ENCODE measurements at places on chromosomes 2 and 18.
A peak's percentile ranks its signal among the peaks of the same experiment; 100 is the strongest.

GRCh38 chr2:200377355-200378336, 71.2 kb downstream of the SPATS2L start:
- no peak for DNase-seq

- DNase-seq, result no peak
These were observed 240.6 kb upstream of the RAB12 start for GRCh38 chr18:8368512-8369217.

DNA sequence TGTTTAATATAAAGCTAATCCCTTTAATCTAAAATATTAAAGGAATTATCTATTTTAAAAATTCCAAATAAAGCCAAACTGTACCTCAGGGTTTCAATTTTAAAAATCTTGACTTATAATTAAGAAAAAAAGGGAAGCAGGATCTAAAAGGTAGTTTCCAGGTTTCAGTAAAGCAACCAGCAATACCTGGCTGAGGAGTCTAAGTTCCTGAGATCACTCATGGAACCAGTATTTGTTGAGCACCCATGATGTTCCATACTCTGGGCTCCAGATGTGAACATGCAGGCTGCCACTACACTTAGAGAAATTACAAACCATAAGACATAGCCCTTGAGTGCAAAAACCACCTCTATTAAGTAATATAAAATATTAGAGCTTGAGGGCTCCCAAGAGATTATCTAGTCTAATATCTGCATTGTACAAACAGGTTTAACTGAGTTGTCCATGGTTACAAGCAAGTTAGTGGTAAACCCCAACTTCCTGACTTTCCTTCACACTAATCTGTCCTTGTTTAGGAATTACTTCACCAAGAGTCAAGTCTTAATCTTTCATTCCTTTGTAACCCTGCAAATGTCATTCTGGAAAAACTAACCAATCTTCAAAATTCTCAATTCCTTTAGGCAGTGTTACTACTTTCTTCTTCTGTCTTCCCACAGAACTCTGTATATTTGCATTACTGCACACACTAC, 49.2 kb downstream of the CLASP1 start:
- no peak for DNase-seq

GRCh38 chr2:224293976-224294375, 107.9 kb downstream of the FAM124B start:
- no peak for DNase-seq

GRCh38 chr2:65661980-65662653, 229.7 kb upstream of the SPRED2 start:
- no peak for DNase-seq

GRCh38 chr18:41690332-41691127, 264.5 kb upstream of the PIK3C3 start:
- DNase-seq, result no peak

DNA sequence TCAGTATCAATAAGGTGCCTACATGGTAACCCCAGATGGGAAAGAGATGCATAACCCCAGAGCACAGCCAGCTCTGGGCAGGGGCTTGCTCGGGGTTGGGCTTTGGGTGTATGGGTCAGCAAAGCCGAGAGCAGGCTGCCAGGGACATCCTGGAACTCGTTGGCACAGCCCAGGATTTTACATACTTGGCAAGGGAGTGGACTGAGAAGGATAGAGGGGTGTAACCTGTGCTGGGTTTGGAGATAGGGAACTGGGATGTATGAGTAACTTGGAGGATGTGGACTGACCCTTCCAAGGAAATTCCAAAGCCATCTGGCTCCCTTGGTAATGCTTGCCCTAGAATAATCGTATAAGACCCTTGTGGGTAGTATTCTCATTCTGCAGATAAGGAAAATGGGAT, 44.2 kb downstream of the GPR39 start:
- DNase-seq, result no peak

DNA sequence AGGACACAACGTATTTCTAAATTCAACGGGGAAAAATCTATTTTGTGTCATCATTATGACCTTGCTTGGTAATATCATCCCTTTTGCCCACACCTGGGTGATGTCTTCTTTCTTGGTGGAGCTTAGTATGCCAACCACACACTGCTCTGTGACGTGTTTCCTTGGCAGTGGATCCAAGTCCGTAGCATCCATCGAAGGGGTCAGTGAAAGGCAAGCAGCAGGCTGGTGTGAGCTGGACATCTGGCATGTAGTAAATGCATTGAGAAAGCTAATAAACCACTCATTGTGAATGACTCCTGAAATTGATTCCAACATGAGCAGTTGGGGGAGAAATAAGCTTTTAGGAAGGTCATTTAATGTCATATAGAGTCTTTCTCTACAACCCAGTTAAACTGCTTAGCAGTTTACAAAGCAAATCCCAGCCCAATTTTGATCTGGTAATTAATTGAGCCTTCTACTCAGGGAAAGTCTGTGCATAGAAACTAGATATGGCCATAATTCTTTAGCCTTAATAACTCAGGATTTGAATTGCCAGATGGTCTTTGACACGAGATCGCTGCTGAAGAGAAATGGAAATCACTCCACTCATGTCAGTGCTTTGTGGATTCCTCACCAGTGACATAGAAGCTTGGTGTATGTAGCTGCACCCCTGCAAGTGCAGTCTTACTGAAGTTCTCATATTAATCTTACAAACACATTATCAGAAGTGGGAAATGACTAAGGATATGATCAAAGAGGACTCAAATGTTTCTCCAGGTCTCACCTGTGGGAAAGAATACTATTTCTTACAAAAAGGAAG, 494.8 kb downstream of the CMPK2 start:
- DNase-seq, result no peak

GRCh38 chr2:59752512-59752911, 800.9 kb downstream of the BCL11A start:
- DNase-seq, result no peak

DNA sequence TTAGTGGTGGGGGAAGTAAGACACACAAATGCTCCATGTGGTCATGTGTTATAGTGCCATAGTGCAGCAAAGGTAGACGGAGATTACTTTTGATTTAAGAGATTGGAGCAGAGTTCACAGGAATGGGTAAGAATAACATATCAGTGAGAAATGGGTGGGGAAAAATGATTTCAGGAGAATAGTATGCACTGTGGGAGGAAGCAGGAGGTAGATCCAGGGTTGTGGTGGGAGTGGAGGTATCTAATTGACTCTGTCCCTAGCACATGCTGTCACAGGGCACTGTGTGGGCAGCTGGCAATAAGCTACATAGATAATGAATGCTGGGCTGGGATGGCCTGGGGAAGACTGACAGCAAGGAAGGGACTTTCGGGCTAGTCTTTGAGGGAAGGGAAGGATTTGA, 65.3 kb downstream of the STAT1 start:
- no peak for DNase-seq

DNA sequence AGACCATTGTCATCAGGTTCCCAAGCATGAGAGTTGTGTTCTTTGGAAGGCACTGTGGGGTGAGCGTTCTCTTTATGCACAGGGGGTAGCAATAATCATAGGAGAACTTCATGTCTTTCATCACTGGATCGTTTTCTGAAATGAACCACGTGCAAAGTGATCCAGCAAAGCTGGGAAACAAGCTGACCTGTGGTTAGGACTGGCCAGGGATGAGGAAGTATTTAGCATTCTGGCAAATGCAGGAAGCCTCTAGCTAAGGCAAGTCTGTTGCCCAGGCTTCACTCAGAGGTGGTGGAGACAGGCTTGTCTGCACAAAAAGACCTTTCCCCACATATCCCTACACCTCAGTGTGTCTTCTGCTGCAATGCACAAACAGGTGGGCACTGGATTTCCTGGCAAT, 58.6 kb downstream of the MMADHC start:
- DNase-seq, result no peak

DNA sequence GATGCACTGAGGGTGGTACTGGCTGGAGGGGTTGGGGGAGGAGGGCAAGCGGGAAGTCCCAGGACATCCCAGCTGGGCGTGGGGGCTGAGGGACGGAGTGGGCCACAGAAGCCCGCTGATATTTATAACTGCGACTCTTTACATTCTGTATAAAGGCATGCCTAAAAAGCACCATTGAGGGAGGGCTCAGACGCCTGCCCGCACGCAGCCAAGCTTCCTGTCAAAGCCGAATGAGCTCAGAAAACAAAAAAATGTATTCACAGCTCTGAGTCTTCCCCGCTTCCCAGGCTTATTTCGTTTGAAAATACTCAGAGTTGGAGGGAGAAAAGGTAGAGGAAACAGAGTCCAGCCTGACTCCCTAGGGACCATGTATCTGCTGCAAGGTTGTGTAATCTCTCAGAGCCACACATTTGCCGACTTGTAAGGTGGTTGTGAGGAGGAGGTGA, 170.1 kb upstream of the HAAO start:
- no peak for DNase-seq

DNA sequence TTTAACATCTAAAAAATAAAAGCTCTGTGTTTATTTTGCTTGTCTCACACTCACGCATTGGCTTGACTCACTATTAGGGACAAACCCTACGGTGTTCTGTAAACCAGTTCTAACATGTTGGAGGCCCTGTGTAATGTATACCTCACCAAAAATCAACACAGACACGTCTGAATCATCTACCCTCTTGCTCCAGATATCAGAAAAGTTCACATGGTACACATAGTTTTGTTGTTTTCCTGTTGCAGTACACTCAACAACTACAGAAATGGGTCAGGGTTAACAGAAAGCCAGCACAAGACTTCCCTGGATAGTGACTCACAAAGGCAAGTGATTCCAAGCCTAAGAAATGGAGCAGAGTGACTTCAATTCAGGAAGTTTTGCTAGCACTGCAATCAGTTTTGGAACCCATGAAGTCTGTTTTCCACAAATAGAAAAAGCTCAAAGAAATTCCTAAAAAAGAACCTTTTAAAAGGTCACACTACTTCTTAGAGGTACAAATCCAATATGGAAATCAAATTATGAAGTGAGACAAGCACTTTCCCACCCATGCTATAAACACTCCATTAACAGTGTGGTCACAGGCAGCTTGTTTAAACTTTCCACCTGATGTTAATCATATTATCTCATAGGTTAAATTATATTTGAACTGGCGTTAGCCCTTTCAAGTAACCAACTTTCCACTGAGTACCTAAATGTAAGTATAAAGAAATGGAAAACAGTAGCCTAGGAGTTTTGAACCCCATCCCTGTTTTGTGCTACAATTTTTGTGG, 87.4 kb downstream of the GAREM1 start:
- no peak for DNase-seq

GRCh38 chr2:74391209-74391579, 11.1 kb upstream of the DCTN1 start:
- DNase-seq, result no peak

DNA sequence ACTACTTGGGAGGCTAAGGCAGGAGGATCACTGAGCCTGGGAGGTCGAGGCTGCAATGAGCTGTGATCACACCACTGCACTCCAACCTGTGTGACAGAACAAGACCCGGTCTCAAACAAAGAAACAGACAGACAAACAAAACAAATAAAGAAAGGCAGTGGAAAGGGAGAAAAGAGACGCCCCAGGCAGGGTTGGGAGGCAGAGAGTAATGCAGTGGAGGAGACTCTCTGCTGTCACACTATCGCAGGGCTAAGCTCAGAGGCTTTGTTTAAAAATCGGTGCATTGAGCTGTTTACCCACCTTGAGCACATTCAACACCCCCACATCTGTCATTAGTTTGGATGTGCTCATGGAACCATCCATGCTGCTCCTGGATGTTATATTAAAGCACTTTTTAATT, 84.2 kb upstream of the RMP24 start:
- DNase-seq, result no peak

DNA sequence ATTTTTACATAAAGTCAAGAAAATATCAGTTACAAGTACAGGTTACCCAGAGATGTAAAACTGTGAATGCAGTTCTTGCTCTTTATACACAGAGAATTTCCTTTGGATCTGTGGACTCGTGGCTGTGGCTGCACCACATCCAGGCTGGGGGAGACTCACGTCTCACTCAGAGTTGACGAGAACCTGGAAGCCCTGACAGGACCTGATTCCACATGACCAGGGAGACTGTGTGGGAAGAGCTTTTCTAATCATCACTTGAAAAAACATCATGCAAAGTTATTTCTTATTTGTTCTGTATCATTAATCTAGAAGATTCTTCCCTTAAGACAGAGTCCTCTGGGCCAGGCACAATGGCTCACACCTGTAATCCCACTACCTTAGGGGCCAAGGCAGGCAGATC, 1159.0 kb downstream of the RPIA start:
- DNase-seq, result no peak

- no peak for DNase-seq
These were observed 42.7 kb upstream of the PELI1 start for GRCh38 chr2:64186699-64187605.

- peak; percentile 58 for DNase-seq
These were observed 33.8 kb upstream of the IMPA2 start for GRCh38 chr18:11947214-11948191.

DNA sequence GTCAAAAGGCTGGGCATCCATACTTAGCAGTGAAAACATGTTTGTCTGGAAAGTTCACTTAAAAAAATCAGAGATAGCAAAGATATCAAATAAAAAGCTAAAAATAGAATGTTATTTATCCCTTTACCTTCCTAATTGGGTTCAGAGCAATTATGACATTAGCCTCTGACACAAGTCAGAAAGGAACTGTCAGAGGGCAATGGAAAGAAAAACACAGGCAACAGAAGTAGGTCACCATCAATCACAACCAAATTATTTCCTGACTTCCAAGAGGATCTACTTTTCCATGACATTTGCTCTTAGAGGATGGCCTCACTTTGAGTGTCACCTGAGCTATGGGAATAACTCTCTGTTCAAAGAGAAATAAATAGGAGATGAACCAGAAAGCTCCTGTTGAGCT, 27.5 kb downstream of the MYOM1 start:
- no peak for DNase-seq

GRCh38 chr2:141611176-141611571, 519.6 kb downstream of the LRP1B start:
- DNase-seq, result no peak

DNA sequence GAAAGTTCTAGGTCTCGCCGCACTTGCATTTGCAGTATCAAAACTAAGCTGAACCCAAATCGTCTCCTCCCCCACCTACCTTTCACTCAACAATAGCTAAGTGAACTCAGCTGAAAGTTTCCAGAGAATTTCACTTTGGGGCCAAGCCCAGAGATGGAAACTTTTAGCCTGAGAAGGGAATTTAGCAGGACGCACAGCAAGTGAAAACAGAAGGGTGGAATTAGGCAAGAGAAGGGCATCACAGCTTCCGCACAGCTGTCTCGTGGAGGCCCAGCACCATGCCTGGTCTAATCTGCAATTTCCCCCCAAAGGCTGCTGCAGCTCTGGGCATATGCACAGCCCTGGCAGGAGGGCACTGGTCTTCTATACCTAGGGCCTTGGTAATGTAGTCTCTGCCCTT, 262.0 kb downstream of the TNS1 start:
- no peak for DNase-seq

DNA sequence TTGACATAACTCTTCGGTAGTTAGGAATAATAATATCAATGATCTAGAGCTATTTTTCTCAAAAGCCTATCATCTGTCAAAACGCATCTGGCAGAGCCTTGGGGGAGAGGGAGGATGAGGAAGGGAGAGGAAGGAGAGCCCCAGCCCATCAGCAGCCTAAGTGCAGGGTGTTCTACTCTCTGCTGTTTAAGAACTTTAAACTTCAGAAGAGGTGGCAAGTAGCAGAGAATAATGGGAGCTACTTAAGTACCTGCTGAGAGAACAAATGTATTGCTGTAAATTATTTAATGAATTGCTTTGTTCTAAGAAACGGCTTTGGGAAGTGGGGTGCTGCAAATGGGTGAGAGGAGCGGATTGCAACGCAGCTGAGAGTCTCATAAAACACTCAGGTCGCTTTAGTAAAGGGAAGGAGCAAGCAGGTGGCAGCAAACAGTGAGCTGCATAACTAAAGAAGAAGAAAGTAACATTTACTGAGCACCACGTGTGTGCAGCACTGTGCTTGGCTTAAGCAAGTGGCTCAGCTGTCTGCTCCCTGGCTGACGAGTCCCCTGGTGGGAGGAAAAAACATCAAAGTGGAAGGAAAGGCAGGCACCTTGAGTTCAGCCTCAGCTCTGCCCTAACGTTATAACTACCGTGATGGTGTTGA, 26.3 kb upstream of the SH3RF3 start:
- no peak for DNase-seq

All from stimulated activated CD4-positive, alpha-beta T cell treated with anti-CD3 and anti-CD28 coated beads, Interleukin-4, amount 100 ng/mL, for 4 hours (primary cell).